ENCODE measurements at places on chromosomes 11 and 22. TPM values are rescaled to one million over a fixed set of nuclear protein-coding genes. Genes with fewer than 3 reads are reported as not detected.
A peak's percentile ranks its signal among the peaks of the same experiment; 100 is the strongest.

- peaks cover 45% of the 10 kb centered on the region for H3K4me1 ChIP-seq
- no peaks in the 10 kb centered on the region for H3K27me3 ChIP-seq
- H3K36me3 ChIP-seq = no peaks in the 10 kb centered on the region
- no peak overlapping the region for H3K27ac ChIP-seq
- DNase-seq = no peak
- no peak overlapping the region for H3K4me3 ChIP-seq
Measured at GRCh38 chr11:69468911-69469885, 12.3 kb upstream of the LINC01488 start.

DNA sequence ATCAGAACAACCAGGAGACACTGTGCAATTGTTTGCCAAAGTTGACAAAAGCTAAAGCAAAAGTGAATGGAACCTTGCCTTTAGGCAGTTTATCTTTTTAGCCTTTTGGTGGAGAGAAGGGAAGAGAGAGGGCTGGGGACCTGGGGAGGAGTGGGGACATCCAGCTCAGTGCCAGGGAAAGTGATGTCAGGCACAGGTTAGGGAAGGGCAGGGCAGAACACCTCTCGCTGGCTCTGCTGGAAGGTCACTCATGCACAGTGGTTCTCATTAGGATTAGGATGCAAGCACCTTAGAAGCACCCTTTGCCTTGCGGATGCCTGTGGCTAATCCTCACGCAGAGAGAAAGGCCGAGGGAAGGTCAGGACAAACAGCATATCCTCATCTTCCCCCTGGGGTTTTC is 14.3 kb upstream of the LINC01488 start:
- H3K27me3 ChIP-seq = no peaks in the 10 kb centered on the region
- peaks cover 2% of the 10 kb centered on the region for H3K36me3 ChIP-seq
- H3K27ac ChIP-seq = peak overlapping the region; percentile 22
- DNase-seq = no peak
- peaks cover 41% of the 10 kb centered on the region for H3K4me1 ChIP-seq

DNA sequence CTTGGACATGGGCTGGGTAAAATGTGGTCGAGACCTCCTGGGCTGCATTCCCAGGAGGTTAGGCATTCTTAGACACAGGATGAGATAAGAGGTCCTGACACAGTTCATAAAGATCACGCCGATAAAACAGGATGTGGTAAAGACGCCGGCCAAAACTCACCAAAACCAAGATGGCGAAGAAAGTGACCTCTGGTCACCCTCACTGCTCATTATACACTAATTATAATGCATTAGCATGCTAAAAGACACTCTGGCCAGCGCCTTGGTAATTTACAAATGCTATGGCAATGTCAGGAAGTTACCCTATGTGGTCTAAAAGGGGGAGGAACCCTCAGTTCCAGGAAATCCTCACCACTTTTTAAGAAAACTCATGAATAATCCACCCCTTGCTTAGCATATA is 983.3 kb downstream of the OPCML start:
- no peaks in the 10 kb centered on the region for H3K27me3 ChIP-seq
- H3K4me3 ChIP-seq = no peak overlapping the region
- DNase-seq = no peak
- no peak overlapping the region for H3K27ac ChIP-seq

- peaks cover 20% of the 10 kb centered on the region for H3K4me1 ChIP-seq
- peaks cover 2% of the 10 kb centered on the region for H3K36me3 ChIP-seq
- DNase-seq = peak; percentile 37
Measured at GRCh38 chr11:94400839-94401772, at the start of gene GPR83. GPR83 (minus strand) TSS chr11:94401419; CDS start chr11:94401247, 172 bp downstream.

DNA sequence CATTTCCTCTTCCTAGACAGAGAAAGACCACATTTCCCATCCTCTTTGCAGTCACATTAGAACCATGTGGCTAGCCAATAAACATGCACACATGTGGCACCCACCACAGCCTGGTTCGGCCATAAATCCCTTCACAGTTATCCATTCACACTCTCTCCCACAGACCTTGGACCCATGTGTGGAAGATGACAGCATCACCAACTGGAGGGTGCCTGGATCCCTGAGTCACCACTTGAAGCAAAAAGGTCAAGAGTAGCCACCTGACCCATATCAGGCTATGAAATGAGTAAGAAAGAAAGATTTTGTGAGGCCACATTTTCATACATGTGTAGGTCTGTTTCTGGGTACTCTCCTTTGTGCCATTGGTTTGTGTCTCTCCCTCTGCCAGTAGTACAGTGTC is 9.0 kb upstream of the TMEM121B start:
- H3K27me3 ChIP-seq = no peaks in the 10 kb centered on the region
- DNase-seq = no peak

DNA sequence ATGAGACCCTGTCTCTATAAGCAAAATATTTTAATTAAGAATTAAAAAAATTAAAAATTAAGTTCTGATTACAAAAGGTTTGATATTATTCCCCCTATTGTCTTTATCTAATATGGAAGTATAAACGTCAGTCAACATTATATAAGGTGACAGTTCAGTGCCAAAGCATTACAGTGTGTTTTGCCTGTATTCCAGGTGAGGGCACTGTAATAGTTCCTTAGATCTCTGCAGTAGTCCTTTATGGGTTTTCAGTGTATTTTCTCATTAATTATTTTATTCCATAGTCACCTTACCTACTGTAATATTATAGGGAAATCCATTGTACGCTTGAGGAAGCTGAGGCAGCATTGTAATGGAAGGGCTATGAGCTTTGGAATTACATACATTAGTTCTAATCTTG is 33.0 kb downstream of the FAR1 start:
- no peak overlapping the region for H3K4me3 ChIP-seq
- no peak for DNase-seq
- peaks cover 13% of the 10 kb centered on the region for H3K4me1 ChIP-seq
- peaks cover 13% of the 10 kb centered on the region for H3K36me3 ChIP-seq
- no peaks in the 10 kb centered on the region for H3K27me3 ChIP-seq
- H3K27ac ChIP-seq = no peak overlapping the region

The SLC22A12 gene
- not detected for total RNA-seq

The BCL2L13 gene
- 37.5 TPM for total RNA-seq

The FXYD6 gene
- 113 TPM for total RNA-seq

The MMP8 gene
- not detected for total RNA-seq

Data from neural crest cell (in vitro differentiated cells).